ENCODE measurements at places on chromosomes 6 and 20.

DNA sequence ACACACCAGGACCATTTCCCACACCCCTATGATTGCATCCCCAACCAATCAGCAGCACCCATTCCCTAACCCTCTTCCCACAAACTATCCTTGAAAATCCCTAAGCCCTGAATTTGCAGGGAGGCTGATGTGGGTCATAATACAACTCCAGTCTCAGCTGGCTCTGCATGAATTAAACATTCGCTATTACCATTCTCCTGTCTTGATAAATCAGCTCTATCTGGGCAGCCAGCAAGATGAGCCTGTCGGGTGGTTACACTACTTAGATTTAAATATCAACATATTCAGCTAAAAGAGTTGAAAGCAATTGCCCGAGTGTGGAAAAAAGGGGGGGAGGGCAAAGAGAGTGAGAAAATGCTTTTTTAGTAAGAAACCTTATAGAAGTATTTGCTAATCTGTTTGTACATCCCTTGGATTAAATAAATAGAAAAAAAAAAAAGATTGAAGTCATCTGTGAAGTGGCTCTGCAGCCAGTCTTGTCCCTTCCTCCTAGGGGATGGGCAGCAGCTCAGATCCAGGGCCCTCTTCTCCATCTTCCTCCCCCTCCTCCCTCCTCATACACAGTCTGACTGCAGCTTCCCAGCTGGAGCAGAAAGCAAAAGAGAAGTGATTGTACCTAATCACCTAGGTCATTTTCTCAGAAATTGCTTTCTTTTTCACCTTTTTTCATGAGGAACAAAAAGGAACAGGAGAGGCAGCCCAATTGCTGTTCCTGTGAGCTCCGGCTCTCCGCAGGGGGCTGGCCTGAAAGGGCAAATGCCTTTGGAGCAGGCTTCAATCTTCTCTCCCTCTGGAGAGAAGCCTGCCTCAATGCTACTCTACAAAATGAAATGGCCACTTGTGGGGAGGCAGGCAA lies 356.6 kb upstream of the SULF2 start:
- DNase-seq, result no peak

DNA sequence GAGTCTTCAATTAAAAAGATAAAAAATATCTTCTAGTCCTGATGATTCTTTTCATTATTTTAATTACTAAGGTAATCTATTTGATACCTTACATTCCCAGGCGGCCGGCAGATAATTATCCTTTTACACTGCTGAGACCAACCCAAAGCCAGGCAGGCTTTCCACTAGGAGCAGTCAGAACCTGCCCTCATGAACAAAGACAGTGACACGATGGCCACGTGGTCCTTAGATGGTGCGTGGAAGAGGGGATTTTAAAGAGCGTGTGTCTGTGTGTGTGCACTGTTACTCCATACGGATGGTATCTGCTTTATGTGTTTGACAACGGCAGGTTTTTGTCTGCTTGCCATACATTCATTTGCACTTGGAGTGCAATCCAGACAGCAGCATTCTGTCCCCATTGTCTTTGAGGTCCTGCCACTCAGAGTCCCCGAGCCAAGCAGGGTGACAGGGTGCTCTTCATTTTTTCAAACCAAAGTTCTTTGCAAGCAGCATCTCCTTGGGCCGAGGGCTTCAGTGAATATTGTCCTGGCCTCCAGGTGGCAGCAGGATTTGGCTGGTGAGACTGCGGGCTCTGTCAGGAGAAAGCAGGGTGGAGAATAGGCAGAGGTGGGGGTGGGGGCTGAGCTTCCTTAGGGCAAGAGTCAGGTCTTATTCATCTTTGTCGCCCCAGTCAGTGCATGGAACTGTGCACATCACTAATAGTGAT lies 260.5 kb downstream of the NRN1 start:
- DNase-seq, result peak; percentile 9

GRCh38 chr6:157139054-157139708 lies 184.1 kb downstream of the TMEM242 start:
- no peak for DNase-seq

DNA sequence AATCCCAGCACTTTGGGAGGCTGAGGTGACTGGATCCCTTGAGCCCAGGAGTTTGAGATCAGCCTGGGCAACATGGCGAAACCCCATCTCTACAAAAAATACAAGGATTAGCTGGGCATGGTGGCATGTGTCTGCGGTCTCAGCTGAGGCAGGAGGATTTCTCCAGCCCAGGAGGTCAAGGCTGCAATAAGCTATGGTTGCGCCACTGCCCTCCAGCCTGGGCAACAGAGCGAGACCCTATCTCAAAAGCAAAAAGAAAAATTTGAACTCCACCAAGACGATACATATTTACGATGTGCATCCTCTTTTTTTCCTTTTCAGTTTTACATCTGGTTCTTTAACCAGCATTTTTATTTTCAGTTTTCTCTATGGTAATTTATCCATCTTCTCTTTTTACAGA lies 162.1 kb downstream of the JARID2 start:
- no peak for DNase-seq

DNA sequence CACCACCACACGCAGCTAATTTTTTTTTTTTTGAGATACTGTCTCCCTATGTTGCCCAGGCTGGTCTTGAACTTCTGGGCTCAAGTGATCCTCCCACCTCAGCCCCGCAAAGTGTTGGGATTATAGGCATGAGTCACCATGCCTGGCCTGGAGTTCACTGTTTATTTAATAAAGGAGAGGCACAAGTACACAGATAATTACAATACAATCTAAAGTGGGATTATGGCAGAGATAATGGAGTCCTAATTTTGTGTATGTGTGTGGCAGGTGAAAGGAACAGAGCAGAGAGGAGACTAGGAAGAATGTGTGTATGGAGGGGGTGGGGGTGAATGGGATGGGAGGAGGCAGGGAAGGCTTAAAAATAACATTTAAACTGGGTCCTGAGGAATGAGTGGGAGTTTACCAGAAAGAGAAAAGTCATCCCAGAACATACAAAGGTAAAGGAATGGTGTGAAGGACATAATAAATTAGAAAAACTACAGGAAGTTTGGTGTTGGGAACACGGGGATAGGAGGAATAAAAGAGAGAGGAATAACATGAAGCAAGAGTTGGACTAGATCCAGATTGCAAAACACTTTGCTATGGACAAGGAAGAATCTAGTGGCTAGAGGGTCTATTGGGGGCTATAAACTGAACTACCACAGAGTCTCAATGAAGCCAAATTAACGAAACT lies 4.4 kb downstream of the NCOA5 start:
- DNase-seq, result peak; percentile 62

GRCh38 chr6:45566882-45567281 lies 189.1 kb upstream of the SUPT3H start:
- no peak for DNase-seq
